Aorta (tissue), 5 donors: ENCODE measurements at places on chromosomes 12 and 14.

DNA sequence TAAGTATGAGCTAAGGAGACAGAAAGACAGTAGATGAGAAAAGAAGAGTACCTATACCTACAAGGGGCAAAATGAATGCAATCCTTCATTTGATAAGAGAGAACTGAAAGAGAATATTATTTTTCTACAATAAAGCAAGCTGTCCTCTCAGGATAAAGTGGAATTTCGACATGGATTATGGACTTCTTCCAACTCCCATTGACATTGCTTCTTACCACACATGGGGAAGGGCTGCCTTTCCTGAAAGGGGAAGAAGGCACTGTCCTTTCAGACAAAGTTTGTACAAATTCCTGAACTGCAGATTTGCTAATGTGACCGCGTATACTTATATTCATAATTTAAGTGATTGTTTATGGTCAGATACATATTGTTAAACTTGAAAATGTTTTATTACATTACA is 4.3 kb upstream of the HEBP1 start:
- DNase-seq = no peak

- DNase-seq = peak; percentile 81
Observed at GRCh38 chr12:95548056-95548538, 3.2 kb downstream of the USP44 start.

- peak; percentile 25 for DNase-seq
Observed at GRCh38 chr14:55101698-55102097, 27.4 kb upstream of the LGALS3 start.

DNA sequence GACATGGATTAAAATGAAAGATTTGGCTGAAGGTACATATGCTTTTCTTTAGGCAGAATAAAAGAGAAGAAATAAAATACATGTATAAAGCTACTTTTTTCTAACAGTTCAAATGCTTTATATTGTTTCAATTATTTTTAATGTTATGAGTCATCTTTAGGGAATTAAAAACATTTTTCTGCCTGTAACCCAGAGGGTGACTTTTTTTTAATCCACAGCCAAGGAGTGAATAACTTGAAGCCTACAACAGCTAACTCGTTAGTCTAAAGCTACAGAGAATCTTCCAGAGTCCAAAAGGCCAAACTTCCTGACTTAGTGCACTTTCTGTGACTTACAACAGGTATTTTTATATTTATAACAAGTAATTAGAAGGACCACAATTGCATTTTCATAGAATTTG is 151.6 kb downstream of the SEC23A start:
- DNase-seq = no peak

DNA sequence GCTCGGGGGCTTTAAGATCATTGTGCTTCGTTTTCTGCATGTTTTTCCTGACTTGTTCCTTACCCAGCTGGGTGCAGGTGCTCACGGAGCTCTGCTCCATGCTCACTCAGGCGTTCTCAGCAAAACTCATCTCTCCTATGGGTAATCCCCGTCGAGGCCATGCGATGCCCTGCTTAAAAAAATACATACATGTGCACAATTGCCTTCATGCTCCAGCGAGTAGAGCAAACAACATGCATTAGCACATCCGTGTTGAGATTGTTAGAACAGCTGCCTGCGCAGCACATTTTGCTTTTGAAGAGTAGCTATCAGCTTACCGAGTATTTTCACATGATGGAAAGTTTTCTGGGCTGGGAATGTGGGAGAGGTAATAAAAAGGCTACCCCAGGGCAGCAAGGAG is 16.2 kb downstream of the AACS start:
- DNase-seq = no peak

DNA sequence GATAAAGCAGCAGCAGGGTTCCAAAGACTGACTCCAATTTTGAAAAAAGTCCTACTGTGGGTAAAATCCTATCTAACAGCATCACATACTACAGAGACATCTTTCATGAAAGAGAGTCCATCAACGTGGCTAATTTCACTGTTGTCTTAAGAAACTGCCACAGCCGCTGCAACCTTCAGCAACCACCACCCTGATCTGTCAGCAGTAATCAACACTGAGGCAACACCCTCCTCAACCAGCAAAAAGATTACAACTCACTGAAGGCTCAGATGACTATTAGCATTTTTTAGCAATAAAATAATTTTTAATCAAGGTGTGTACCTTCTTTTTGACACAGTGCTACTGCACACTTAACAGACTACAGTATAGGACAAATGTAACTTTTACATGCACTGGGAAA is 6.6 kb downstream of the CAPRIN2 start:
- DNase-seq = no peak

DNA sequence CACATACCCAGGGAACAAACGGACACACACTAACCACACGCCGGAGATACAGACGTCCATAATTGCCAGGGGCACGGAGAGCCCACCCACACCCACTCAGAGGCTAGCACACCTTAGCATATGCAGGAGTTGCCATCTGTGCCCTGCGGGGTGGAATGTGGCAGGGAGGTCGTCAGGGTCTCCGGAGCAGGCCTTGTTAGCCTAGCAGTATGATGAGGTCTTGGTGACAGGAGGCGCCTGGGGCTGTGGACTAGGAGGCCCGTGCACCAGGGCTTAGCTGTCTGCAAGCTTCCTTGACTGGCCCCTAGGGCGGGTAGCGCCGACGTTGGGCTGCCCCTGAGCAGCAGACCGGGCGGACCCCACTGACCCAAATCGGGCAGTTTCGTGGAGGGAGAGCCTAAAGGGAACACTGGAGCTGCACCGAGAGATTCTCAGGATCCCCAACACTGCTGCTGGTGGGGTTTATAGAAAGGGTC is 10.0 kb downstream of the STAC3 start:
- peak; percentile 72 for DNase-seq

- DNase-seq = no peak
Observed at GRCh38 chr14:64645220-64645892, 58.9 kb upstream of the PLEKHG3 start.

- no peak for DNase-seq
Observed at GRCh38 chr12:91562476-91562875, 379.9 kb upstream of the DCN start.

DNA sequence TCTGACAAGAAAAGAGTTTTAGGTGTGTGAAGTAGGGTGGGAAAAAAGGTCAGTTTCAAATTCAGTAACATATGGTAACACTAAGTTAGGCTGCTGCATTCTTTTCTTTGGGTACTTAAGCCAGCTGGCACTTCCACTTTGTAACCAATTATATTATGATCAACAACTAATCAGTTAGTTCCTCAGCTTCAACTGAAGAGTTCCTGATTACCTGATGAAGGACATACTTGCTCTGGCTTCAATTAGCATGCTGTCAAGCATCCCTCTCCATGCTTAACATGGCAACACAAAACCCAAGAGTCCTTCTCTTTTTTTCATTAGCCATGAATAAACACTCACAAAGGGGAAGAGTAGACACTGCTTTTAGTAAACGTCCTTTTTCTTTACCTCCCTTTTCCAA is 6.8 kb upstream of the KANSL2 start:
- no peak for DNase-seq

- DNase-seq = no peak
Observed at GRCh38 chr12:109995361-109995685, 845 bp downstream of the GIT2 start.

DNA sequence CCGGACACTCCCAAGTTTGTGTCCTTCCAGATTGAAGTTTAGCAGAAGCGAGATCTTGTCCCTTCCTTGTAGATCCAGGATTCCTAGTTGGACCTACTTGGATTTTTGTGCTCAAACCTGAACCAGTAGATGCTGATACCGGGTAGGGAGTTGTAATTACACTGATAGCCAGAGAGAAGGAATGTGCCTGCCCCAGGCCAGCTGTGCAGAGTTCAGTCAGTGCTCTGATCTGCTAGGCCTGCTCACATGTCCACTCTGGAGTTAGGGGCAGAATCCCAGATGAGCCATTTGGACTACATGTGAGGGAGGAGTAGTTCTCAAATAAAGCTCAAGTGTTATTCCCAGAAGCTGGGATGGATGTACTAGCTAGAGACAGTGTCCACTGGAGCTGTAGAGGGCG is 65.7 kb downstream of the PRKCH start:
- DNase-seq = no peak

DNA sequence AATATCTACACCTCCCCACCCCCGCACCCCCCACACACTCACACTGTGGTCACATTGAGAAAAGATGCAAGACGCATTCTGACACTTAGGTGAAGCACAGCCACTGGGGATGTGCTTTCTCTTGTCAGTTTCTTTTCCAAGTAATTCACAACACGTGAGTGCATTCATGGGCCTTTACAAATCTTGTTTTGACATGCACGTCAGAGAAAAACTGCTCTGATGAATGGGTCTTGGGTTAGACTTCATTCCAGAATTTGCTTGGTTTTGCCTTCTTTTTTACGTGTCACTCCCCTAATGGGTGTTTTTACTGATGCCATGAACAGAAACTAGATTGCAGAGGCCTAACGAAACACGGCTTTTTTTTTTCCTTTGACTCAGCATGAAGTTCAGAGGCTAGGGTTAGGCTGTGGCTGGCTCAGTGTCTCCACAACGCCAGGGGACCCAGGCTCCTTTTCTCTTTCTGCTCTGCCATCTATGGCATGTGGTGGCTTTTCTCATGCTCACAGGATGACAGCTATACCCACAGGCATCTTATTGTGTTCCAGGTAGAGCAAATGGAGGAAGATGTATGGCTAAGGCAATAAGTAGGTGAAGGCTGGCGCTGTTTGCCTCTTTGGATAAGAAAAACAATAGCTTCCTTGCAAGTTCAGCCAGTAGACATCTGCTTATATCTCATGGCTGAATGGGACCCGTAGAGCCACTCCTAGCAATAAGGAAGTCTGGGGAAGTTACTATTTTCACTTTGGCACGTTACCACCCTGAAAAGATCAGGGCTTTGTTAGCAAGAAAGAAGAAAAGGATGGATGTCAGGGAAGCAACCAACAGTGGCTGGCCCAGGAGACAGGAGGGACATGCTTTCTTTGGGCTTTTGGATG is 253.3 kb downstream of the SLC15A4 start:
- DNase-seq = no peak

- no peak for DNase-seq
Observed at GRCh38 chr12:72274931-72275330, 2.8 kb downstream of the TRHDE start.

DNA sequence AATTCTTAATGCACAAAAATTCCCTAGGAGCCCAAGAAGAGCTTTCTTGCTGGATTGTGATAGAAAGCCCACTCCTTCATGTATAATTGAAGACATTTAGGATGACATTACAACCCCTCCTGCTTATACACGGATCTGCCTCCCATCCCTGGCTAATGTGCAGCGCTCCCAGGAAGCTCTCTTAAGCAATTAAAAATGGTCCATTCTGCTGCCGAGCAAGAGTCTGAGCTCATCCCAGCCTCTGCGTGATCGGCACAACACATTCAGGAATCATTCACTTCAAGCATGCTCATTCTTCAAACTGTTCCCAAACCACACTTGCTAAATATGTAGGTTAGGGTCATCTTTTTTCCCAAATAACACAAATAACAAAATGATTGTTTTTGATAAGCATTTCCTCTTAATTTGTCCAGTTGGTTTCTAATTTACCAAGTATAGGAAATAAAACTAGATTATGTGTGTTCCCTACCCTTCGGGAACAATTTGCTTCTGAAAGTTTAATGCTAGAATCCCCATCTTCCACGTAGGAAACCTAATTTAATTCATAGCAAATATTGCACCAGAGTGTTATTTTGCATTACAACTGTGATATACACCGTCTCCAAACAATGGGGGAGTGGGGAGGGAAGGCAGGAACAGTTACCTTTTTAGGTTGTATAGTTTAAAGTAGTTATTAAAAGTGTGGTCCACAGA is 17.3 kb upstream of the TMEM233 start:
- no peak for DNase-seq

DNA sequence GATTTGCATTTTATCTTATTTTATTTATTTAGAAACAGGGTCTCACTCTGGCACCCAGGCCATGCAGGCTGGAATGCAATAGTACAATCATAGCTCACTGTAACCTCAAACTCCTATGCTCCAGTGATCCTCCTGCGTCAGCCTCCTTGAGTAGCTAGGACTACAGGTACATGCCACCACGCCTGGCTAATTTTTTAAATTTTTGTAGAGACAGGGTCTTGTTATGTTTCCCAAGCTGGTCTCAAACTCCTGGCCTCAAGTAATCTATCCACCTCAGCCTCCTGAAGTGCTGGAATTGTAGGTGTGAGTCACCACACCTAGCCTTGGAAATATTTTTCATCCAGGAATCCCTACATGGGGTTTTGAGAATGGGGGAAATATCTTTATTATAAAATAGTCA is 84.6 kb downstream of the MAPKAPK5 start:
- DNase-seq = no peak

DNA sequence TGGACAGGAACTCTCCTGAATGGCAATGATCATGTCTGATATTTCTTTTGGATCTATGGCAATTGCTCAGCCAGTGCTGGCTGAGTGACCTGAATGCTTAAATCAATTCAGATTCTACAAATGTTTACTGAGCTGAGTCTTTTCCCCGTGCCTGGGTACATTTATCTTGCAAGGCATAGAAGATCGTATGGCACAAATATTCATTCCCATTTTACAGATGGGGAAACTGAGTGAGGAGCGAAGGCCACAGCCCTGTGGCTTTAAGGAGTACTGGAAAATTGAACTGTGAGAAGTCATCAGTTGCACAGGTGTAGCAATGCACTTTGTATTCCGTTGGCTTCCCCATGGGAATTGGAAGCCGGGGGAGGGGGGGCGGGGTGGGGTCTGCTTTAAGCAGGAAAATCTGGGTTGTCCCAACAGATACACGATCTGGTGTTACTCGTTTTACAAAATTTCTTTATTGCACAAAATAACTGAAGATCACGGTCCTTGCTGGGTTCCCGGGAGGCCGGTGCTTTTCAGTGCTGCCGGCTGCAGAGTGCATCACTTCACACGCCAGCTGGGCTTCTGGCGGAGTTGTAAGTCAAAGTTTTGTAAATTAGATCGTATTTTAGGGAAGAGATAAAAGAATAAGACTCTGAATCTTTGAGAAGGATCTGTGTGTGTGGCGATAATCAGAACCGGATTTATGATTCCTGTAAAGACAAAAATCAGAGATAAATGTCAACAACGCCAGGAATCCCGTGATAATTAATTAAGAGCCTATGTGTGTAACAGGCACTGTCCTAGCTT is 75.0 kb upstream of the MAP1LC3B2 start:
- no peak for DNase-seq

- no peak for DNase-seq
Observed at GRCh38 chr14:61927060-61927459, 164.8 kb downstream of the SNAPC1 start.

- DNase-seq = no peak
Observed at GRCh38 chr12:120546050-120546386, 11.9 kb downstream of the RNF10 start.

- no peak for DNase-seq
Observed at GRCh38 chr12:66345956-66346355, 43.7 kb downstream of the HELB start.

GRCh38 chr12:24133384-24133783 is 183.9 kb upstream of the SOX5 start:
- DNase-seq = no peak

- no peak for DNase-seq
Observed at GRCh38 chr12:83042441-83043200, 355.9 kb downstream of the TMTC2 start.

- peak; percentile 80 for DNase-seq
Observed at GRCh38 chr12:452667-453210, 7.0 kb upstream of the B4GALNT3 start.

GRCh38 chr12:128823216-128823915 is 392 bp downstream of the SLC15A4 start:
- no peak for DNase-seq
